Effector memory CD4-positive, alpha-beta T cell (primary cell): ENCODE measurements at places on chromosomes 5 and 9.

DNA sequence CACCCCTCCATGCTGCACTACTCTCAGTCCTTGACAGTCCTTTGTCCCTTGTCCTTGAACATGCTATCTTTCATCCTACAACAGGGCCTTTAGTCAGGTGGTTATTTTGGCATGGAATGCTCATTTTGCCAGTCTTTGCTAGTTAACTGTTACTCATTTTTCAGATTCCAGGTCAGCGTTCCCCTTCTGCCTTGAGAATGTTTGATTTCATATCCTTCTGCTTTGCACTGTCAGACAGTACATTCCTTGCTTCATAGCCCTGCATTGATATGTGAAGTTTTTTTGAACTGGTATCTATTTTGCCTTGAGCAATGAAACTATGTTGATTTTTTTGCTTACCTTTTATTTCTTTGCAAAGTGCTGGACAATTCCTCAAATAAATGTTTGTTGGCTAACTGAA, 638.2 kb upstream of the SEMA6A start:
- H3K36me3 ChIP-seq = no peaks in the 10 kb centered on the region
- no peak overlapping the region for H3K27ac ChIP-seq
- no peak for DNase-seq
- no peaks in the 10 kb centered on the region for H3K27me3 ChIP-seq
- H3K4me1 ChIP-seq = no peaks in the 10 kb centered on the region
- no peak overlapping the region for H3K4me3 ChIP-seq

DNA sequence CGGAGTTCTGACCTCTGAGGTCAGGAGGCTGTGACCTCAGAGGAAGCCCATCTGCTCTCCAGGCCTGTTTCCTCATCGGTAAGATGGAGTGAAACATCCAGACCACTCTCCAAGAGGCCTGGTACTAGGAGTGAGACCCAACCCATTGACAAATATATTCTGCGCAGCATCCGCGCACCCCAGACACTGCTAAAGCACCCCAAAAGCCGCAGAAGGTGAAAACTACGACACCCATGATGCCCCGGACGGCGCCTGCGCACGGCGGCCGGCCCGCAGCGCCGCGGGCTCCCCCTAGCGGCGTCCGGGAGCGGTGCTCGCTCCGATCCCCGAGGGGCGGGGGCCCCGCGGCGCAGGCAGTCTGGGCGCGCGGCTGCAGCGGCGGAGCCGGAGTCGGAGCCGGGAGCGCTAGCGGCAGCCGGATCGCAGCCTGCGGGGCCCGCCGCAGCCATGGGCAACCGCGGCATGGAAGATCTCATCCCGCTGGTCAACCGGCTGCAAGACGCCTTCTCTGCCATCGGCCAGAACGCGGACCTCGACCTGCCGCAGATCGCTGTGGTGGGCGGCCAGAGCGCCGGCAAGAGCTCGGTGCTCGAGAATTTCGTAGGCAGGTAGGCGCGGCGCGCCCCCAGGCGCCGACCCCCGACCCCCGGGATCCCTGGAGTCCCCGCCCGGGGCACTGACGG, at the start of gene DNM1:
Gene DNM1, plus strand, starts transcription at position 356 of the 683 bp plus-strand sequence. Its CDS starts 92 bp downstream, at position 448.
- DNase-seq = peak; percentile 58
- no peaks in the 10 kb centered on the region for H3K36me3 ChIP-seq
- no peak within 1 kb of the TSS for H3K27ac ChIP-seq
- peaks cover 11% of the 10 kb centered on the region for H3K27me3 ChIP-seq

DNA sequence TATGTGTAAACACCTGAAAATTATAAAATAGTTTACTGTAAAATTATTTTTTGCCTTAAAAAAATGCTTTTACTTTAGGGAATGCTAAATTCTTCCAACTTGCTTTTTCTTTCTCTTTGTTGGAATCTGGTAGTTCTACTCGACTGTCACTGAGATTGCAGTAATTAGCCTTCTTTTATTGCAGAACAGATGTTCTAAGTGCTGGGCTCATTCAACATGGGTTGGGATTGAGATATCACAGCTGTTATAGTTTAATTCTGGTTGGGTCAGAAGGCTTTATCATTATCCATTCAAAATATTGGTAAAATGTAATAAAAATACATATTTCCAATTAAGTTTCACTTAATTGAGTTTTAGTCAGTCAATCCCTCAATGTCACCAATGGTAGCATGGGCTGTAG, 686.7 kb downstream of the CDH18 start:
- H3K27ac ChIP-seq = no peak overlapping the region
- H3K36me3 ChIP-seq = no peaks in the 10 kb centered on the region
- H3K4me3 ChIP-seq = no peak overlapping the region

DNA sequence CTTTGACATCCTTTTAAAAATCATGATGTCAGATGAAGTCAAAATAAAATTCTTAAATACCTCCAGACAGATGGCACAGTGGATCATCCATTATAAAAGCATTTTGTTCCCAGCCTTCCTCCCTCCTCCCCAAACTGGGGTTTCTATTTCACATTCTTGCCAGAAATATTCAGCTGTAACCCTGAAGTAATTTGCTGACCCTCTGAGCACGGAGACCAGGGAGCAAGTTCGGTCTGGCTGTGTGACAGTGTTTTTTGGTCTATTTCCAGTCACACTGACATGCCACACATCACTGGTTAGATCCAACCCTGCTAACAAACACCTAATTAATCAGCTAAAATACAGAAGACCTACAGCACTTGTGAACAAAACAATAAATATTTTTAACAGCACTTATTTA, 126.2 kb upstream of the DMRT1 start:
- no peaks in the 10 kb centered on the region for H3K4me1 ChIP-seq
- H3K4me3 ChIP-seq = no peak overlapping the region
- no peak for DNase-seq
- no peaks in the 10 kb centered on the region for H3K27me3 ChIP-seq
- H3K27ac ChIP-seq = no peak overlapping the region

- H3K36me3 ChIP-seq = no peaks in the 10 kb centered on the region
- no peak overlapping the region for H3K27ac ChIP-seq
- H3K27me3 ChIP-seq = no peaks in the 10 kb centered on the region
- H3K4me3 ChIP-seq = no peak overlapping the region
- no peak for DNase-seq
These were observed 258.7 kb upstream of the IRX4 start for GRCh38 chr5:2141254-2142000.

DNA sequence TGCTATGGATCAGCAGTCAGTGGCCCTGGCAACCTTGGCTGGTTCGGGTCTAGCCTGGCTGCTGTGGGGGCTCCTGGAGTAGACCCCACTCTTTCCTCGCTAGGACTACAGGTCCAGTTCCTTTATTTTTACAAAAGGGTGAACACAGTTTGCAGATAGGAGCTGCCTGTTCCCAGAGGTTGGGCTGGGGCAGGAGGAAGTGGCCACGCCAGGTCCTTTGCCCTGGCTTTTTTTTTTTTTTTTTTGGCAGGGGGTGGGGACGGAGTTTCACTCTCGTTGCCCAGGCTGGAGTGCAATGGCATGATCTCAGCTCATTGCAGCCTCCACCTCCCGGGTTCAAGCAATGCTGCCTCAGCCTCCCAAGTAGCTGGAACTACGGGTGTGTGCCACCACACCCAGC, 7.9 kb downstream of the SLC2A6 start:
- no peaks in the 10 kb centered on the region for H3K4me1 ChIP-seq
- no peaks in the 10 kb centered on the region for H3K36me3 ChIP-seq
- no peak for DNase-seq
- no peak overlapping the region for H3K4me3 ChIP-seq

DNA sequence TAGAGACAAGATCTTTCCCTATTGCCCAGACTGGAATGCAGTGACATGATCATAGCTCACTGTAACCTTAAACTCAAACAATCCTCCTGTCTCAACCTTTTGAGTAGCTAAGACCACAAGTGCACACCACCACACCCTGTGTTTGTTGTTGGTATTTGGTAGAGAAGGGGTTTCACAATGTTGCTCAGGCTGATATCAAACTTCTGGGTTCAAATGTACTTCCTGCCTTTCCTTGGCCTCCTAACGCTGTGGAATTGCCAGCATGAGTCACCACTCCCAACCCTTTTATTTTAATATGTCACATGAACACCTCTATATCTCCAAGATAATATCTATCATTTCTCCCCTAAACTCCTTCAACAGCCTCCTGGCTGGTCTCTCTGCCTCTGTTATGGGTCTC, 719.0 kb downstream of the PTPRD start:
- H3K4me3 ChIP-seq = no peak overlapping the region
- H3K27ac ChIP-seq = no peak overlapping the region
- DNase-seq = no peak
- H3K4me1 ChIP-seq = no peaks in the 10 kb centered on the region
- H3K36me3 ChIP-seq = no peaks in the 10 kb centered on the region
- no peaks in the 10 kb centered on the region for H3K27me3 ChIP-seq

- H3K36me3 ChIP-seq = no peaks in the 10 kb centered on the region
- no peak overlapping the region for H3K27ac ChIP-seq
- DNase-seq = no peak
- no peaks in the 10 kb centered on the region for H3K27me3 ChIP-seq
- H3K4me3 ChIP-seq = no peak overlapping the region
- H3K4me1 ChIP-seq = peaks cover 32% of the 10 kb centered on the region
These were observed 2.7 kb downstream of the HEMGN start for GRCh38 chr9:97935276-97935675.

DNA sequence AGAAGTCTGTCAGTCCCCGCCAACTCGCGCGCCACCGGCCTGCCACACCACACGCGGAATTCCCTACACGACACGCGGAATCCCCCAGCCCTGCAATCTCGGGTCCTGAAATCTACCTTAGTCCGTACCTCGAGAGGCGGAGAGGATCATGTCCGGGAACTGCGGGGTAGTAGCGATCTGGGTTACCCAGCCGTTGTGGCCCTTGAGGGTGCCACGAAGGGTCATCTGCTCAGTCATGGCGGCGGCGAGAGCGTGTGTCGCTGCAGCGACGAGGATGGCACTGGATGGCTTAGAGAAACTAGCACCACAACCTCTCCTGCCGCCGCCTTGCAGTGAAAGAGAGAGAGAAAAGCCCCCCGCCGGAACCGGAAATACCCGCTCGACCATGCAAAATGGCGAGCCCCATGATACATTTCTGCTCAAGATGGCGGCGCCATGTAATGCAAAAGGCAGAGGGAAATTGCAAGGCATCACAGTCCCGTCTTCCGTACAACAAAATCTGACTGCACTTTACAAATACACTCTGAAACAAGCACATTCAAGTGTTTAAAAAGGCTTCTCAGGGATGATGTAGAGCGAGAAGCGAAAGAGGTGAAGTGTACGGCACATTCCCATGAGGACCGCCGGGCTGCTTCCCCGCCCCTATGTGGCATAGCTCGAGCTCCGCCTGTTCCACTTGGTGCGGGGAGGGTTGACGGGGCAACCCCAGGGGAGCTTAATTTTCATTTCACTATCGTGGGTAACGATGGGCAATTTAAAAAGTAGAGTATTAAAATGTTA, at the start of gene RACK1:
Gene RACK1, minus strand, starts transcription at position 343 of the 780 bp plus-strand sequence. Its CDS starts 106 bp downstream, at position 237.
- H3K4me1 ChIP-seq = peaks cover 53% of the 10 kb centered on the region
- peaks cover 34% of the 10 kb centered on the region for H3K36me3 ChIP-seq
- peak; percentile 87 for DNase-seq
- H3K4me3 ChIP-seq = peak within 1 kb of the TSS; percentile 86
- H3K27ac ChIP-seq = peak within 1 kb of the TSS; percentile 90
- H3K27me3 ChIP-seq = no peaks in the 10 kb centered on the region

DNA sequence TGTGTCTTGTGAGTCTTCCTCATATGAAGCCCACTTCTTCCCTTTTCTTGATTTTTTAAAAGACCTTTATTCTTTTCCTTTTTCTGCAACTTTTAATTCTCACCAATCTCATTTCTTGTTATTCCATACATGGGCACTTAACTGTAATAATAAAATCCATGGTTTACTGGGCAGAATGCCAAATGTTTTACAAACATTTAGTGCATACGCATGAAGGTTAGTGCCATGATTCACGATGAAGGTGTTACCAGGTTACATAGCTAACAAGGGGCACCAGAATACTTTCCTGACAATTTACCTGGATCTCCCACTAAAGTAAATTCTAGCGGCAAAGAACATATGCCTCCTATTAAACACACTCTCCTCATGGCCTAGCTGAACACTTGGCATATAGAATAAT, 28.5 kb downstream of the MAN2A1 start:
- H3K36me3 ChIP-seq = peaks cover 6% of the 10 kb centered on the region
- H3K4me3 ChIP-seq = no peak overlapping the region
- H3K4me1 ChIP-seq = no peaks in the 10 kb centered on the region
- H3K27me3 ChIP-seq = no peaks in the 10 kb centered on the region
- no peak for DNase-seq

GRCh38 chr5:23302438-23302837, 205.0 kb upstream of the PRDM9 start:
- no peaks in the 10 kb centered on the region for H3K4me1 ChIP-seq
- H3K27me3 ChIP-seq = no peaks in the 10 kb centered on the region
- no peak overlapping the region for H3K4me3 ChIP-seq
- no peaks in the 10 kb centered on the region for H3K36me3 ChIP-seq
- no peak for DNase-seq

DNA sequence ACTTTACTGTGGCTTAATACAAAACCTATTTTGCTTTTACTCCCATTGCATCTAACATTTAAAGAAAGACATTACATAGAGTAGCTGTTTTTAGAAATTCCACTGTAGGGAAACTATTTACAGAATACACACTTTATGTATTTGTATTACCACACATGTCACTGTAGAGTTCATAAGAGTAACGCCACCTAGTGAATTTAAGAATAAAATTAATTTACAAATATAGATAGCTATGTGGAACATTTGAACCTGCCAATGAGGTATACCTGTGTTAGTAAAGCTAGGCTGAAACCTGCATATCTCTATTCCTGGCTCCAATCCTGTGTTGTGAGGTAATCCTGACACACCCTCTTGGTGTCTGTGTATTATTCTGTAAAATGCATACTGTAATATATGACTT, 234.4 kb downstream of the MAST4 start:
- no peak overlapping the region for H3K27ac ChIP-seq
- DNase-seq = no peak
- no peaks in the 10 kb centered on the region for H3K36me3 ChIP-seq
- H3K4me1 ChIP-seq = peaks cover 6% of the 10 kb centered on the region
- no peaks in the 10 kb centered on the region for H3K27me3 ChIP-seq
- no peak overlapping the region for H3K4me3 ChIP-seq

DNA sequence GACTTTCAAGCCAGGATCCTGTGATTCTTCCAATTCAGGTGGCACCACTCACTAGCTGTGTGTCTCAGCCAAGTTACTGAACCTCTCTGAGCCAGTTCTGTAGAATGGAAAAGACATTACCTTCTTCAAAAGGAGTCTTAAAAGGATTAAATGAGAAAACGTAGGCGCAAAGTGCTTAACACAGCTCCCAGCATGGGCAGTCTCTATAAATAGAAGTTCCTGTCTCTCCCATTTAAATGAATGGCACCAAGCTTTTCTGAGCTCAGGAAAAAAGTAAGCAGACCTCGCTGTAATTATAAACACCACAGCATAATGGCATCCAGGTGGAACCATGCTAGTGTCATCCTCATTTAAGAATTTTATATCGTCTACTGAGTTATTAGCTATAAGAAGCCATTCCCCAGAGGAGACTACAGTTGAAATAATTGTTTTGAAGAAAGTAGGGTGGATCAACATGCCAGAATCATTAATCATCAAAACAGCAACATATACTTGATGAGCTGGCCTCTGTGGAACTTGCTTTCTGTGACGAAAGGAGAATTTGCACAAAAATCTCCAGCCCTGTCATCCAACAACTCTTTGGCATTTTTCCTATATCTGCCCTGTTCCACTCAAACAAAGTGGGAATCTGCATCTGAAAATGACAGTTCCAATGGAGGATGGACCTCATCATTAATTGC, 188.9 kb downstream of the SPOCK1 start:
- no peaks in the 10 kb centered on the region for H3K27me3 ChIP-seq
- no peak overlapping the region for H3K4me3 ChIP-seq
- no peak for DNase-seq
- no peaks in the 10 kb centered on the region for H3K4me1 ChIP-seq
- no peak overlapping the region for H3K27ac ChIP-seq
